Fibroblast of lung (primary cell): ENCODE measurements at places on chromosomes 13 and 19. TPM values are rescaled to one million over a fixed set of nuclear protein-coding genes. Genes with fewer than 3 reads are reported as not detected.

Gene CGB1
- total RNA-seq: not detected in 2 replicates

Gene SIGLEC12
- total RNA-seq: not detected in 2 replicates

Gene COL4A2
- total RNA-seq: 93.1 and 123 TPM in 2 replicates

Gene ATP4A
- total RNA-seq: not detected in 2 replicates

Gene ZNF491
- 3.3 and 5.8 TPM in 2 replicates for total RNA-seq

Gene TEX26
- total RNA-seq: 0.26 and 0.66 TPM in 2 replicates

Gene PTH2
- total RNA-seq: not detected in 2 replicates

Gene CGB5
- not detected in 2 replicates for total RNA-seq

Gene CASP14
- not detected in 2 replicates for total RNA-seq

Gene RFPL4A
- total RNA-seq: not detected in 2 replicates

Gene RNF225
- total RNA-seq: under 0.01 TPM in 1 of 2 replicates, not detected in the other

Gene ELSPBP1
- total RNA-seq: not detected in 2 replicates

Gene POLRMT
- 17.2 and 21.5 TPM in 2 replicates for total RNA-seq

Gene TUBA3C
- total RNA-seq: not detected in 2 replicates

Gene MOB3A
- total RNA-seq: 12.8 and 17.2 TPM in 2 replicates

Gene PRODH2
- total RNA-seq: not detected in 2 replicates

Gene CGB8
- total RNA-seq: not detected in 2 replicates

Gene AKAP8L
- 61.1 and 87.0 TPM in 2 replicates for total RNA-seq

Gene LACC1
- 8.9 and 11.3 TPM in 2 replicates for total RNA-seq

Gene FXYD7
- total RNA-seq: not detected in 2 replicates

Gene IL11
- total RNA-seq: 0.66 and 1.0 TPM in 2 replicates

Gene TTC9B
- total RNA-seq: not detected in 2 replicates

Gene PSG6
- 0.17 TPM in 1 of 2 replicates, not detected in the other for total RNA-seq

Gene NPHS1
- not detected in 2 replicates for total RNA-seq

Gene CNN1
- 17.2 and 20.3 TPM in 2 replicates for total RNA-seq

Gene ZNF132
- total RNA-seq: 9.5 and 14.5 TPM in 2 replicates

Gene MTRF1
- total RNA-seq: 13.4 and 17.2 TPM in 2 replicates

Gene GPR12
- total RNA-seq: not detected in 2 replicates

Gene C1QTNF9B
- total RNA-seq: 0.51 and 0.83 TPM in 2 replicates

Gene CBY2
- not detected in 2 replicates for total RNA-seq

Gene PEAK3
- not detected in 2 replicates for total RNA-seq

Gene YJEFN3
- total RNA-seq: 0.50 and 0.51 TPM in 2 replicates

Gene PSG3
- total RNA-seq: not detected in 2 replicates

Gene C19orf67
- total RNA-seq: not detected in 2 replicates

Gene KLK5
- total RNA-seq: not detected in 2 replicates

Gene FFAR1
- not detected in 2 replicates for total RNA-seq

Gene FCGBP
- 0.33 and 0.51 TPM in 2 replicates for total RNA-seq

Gene ACP7
- not detected in 2 replicates for total RNA-seq
